ENCODE measurements at places on chromosomes 11 and 22. TPM values are rescaled to one million over a fixed set of nuclear protein-coding genes. Genes with fewer than 3 reads are reported as not detected.

RASSF10 gene
- total RNA-seq, result not detected

GAB4 gene
- total RNA-seq, result not detected

FAM227A gene
- total RNA-seq, result 1.3 TPM

CSRP3 gene
- not detected for total RNA-seq

OR8K5 gene
- not detected for total RNA-seq

FREY1 gene
- 8.2 TPM for total RNA-seq

APOL5 gene
- total RNA-seq, result not detected

C11orf42 gene
- total RNA-seq, result not detected

Measured in body of pancreas (tissue), 4 donors.